ENCODE measurements at places on chromosomes 1 and 21. TPM values are rescaled to one million over a fixed set of nuclear protein-coding genes. Genes with fewer than 3 reads are reported as not detected.

The TMEM201 gene
- 2.6 TPM for total RNA-seq

The USP1 gene
- 25.7 TPM for total RNA-seq

The SH2D2A gene
- 3.4 TPM for total RNA-seq

The GJA4 gene
- total RNA-seq = 1.9 TPM

DNA sequence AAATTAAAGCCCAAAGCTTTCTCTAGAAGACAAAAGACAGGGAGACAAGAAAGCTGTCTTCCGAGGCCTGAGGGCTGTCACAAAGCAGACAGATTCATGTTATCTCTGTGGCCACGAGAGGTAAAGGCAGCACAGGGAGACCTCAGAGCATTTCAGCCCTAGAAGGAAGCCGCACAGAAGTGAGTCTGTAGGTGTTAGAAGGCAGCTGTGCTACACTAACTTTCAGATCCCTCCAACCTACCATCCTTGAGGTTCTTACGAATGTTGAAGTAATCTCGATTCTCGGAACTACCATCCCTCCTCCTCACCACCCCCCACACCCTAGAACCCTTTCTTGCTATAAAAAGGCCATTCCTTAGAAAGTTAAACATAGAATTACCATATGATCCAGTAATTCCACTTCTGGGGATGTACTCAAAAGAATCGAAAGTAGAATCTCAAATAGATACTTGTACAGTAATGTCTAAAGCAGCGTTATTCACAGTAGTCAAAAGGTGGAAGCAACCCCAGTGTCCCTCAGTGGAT is 21.5 kb upstream of the LYST start:
- no peak for DNase-seq
- no peaks in the 10 kb centered on the region for H3K36me3 ChIP-seq
- H3K4me1 ChIP-seq = no peaks in the 10 kb centered on the region
- no peak overlapping the region for H3K27ac ChIP-seq
- no peaks in the 10 kb centered on the region for H3K27me3 ChIP-seq
- H3K4me3 ChIP-seq = no peak overlapping the region

GRCh38 chr21:35338281-35338680 is 289.2 kb upstream of the RUNX1 start:
- H3K27me3 ChIP-seq = no peaks in the 10 kb centered on the region
- H3K27ac ChIP-seq = no peak overlapping the region
- no peak for DNase-seq
- no peaks in the 10 kb centered on the region for H3K4me1 ChIP-seq
- no peak overlapping the region for H3K4me3 ChIP-seq

DNA sequence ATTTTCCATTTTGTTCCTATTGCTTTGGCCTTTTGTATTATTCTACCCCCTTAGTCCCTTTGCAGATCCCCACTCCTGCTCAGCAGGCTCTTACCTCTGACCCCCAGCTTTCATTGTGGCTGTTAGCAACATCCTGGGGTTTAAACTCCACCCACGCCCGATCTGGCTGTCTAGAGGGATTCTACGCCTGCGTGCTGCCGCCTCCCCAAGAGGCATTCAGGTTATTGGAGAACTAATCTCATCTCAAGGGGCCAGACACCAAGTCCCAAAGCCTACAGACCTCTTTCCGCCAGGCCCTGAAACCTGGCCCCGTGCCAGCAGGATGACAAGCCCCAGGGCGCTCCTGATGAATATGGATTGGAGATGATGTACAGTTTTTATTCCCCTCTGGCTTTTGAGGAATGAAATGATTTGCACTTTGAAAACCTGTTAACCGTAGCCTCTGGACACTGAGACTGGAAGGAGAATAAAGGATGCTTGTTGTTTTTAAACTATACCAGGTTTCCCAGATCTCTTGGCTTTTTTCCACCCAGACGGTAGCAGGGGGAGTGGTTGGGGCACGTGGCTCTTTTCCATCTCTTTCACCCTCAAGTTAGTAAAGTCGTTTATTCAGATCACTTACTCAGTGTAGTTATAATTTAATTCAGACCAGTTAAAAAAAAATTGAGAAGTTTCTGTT is 14.5 kb upstream of the IKBKE start:
- no peaks in the 10 kb centered on the region for H3K36me3 ChIP-seq
- H3K27ac ChIP-seq = no peak overlapping the region
- peaks cover 17% of the 10 kb centered on the region for H3K4me1 ChIP-seq
- H3K27me3 ChIP-seq = no peaks in the 10 kb centered on the region

GRCh38 chr1:161039154-161039545 is 386 bp upstream of the TSTD1 start:
- H3K4me3 ChIP-seq = peak overlapping the region; percentile 44
- H3K36me3 ChIP-seq = no peaks in the 10 kb centered on the region
- H3K27ac ChIP-seq = peak overlapping the region; percentile 92
- DNase-seq = no peak
- no peaks in the 10 kb centered on the region for H3K27me3 ChIP-seq

DNA sequence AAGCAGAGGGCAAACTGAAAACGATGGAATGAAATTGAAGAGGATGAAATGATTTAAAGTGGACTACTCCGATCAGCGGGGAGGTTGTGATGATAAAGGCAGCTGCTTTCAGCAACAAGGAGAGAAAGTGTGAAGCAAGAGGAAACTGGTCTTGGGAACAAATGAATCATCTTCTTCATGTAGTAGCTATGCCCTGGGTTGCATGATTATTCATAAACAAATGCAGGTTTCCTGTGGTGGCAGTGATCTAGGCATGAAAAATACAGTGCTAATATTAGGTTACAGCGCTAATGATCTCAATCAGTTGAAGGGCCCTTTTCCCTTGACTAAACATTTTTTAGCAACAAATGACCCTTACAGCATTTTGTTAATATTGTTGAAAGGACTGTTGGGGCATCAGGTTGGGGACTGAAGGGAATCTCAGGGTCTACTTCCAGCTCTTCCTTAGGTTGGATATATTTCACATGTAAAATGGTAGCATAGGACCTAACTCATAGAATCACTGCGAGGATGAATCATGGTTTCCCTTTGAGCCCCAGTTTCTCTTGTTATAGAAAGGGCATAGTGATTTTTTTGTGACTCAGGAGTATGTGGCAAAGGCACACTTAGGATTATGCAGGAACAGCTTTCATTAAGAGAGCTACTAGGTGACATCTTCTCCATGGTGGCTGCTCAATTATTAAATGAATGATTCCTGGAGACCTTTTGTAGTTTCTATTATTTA is 1.9 kb upstream of the ZFYVE9 start:
- no peaks in the 10 kb centered on the region for H3K27me3 ChIP-seq
- H3K4me1 ChIP-seq = peaks cover 12% of the 10 kb centered on the region
- H3K36me3 ChIP-seq = no peaks in the 10 kb centered on the region

DNA sequence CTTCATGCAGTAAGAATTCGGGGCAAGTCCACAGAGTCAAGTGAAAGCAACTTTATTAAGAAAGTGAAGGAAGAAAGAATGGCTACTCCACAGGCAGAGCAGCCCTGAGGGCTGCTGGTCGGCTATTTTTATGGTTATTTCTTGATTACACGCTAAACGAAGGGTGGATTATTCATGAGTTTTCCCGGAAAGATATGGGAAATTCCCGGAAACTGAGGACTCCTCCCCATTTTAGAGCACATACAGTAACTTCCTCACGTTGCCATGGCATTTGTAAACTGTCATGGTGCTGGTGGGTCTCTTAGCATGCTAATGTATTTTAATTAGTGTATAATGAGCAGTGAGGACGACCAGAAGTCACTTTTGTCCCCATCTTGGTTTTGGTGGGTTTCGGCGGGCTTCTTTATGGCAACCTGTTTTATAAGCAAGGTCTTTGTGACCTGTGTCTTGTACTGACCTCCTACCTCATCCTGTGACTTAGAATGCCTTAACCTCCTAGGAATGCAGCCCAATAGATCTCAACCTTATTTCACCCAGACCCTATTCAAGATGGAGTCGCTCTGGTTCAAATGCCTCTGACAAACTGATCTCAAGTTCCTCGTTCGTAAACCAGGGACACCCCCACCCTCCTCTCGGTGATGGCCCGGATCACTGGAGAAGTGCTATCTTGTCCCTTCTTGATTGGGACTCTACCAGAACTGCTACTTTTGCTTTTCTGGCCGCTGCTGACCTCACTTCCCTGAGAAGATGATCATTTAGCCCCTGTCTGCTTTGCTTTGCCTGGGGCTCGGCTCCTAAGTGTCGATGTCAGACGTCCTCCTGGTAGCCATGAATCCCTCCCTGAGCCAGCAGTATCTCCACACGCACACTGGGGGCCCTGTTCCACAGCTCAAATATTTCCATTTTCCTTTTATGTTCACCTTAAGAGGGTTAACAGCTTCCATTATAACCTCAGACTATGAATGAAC is 48.8 kb downstream of the CLSTN1 start:
- H3K4me1 ChIP-seq = no peaks in the 10 kb centered on the region
- no peak overlapping the region for H3K27ac ChIP-seq
- no peak for DNase-seq
- no peaks in the 10 kb centered on the region for H3K27me3 ChIP-seq
- no peak overlapping the region for H3K4me3 ChIP-seq

GRCh38 chr1:157371826-157372225 is 180.5 kb downstream of the FCRL5 start:
- no peak for DNase-seq
- no peaks in the 10 kb centered on the region for H3K27me3 ChIP-seq
- H3K36me3 ChIP-seq = no peaks in the 10 kb centered on the region
- no peak overlapping the region for H3K4me3 ChIP-seq

DNA sequence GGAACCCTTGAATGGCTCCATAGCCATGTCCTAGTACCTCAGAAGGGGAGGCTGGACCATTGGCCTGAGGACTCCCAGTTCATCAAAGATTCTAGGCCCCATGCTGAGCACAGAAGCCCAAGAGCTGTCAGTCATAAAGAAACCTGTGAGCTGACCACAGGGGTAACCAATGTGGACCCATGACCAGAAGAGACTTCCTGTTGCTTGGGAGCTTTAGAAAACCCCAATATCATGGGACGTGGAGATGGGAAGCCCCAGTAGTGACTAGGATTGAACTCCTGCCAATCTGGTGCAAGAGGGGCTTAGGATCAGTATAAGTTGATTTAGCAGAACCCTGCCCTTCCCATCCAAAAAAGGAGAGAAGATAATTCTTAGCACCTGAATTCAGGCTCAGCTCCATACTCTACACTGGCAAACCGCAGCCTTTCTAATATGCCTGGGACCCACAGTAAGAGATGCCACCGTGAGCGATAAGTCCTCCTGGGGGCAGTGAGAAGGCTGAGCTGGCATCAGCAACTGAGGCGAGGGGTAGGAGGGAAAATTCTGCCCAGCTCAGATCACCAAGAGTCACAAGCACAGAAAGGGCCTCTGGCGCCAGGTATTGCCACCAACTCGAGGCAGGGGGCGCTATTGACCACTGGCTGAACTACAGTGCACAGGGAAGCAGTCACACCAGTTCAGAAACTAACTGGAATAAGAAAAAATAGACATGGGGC is 108.9 kb downstream of the CAPN8 start:
- H3K4me3 ChIP-seq = no peak overlapping the region
- H3K27ac ChIP-seq = no peak overlapping the region
- no peaks in the 10 kb centered on the region for H3K36me3 ChIP-seq
- H3K27me3 ChIP-seq = no peaks in the 10 kb centered on the region
- DNase-seq = peak; percentile 71

GRCh38 chr1:25208561-25209222 is 23.6 kb downstream of the SYF2 start:
- peaks cover 5% of the 10 kb centered on the region for H3K4me1 ChIP-seq
- H3K4me3 ChIP-seq = no peak overlapping the region
- H3K27me3 ChIP-seq = peaks cover 3% of the 10 kb centered on the region
- DNase-seq = no peak
- peak overlapping the region; percentile 53 for H3K27ac ChIP-seq

DNA sequence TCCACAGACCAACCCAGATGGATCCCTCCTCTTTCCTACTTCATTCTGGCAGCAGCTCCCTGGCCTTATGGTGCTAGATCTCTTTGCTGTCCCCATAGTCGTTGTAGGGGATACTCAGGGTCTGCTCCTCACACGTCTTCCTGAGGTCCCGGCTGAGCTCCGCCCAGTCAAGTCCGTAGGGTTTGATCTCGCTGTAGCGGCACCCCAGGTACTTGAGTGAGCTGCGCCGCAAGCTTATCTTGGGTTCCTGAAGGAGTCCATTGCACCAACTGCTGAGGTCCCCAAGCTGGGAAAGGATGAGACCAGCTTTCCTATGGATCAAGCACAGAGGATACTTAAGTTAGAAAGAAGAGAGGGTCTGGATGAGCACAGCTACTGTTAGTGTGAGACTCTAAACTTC is 300.3 kb downstream of the ASTN1 start:
- no peaks in the 10 kb centered on the region for H3K27me3 ChIP-seq
- no peak for DNase-seq
- no peaks in the 10 kb centered on the region for H3K36me3 ChIP-seq
- no peak overlapping the region for H3K4me3 ChIP-seq

DNA sequence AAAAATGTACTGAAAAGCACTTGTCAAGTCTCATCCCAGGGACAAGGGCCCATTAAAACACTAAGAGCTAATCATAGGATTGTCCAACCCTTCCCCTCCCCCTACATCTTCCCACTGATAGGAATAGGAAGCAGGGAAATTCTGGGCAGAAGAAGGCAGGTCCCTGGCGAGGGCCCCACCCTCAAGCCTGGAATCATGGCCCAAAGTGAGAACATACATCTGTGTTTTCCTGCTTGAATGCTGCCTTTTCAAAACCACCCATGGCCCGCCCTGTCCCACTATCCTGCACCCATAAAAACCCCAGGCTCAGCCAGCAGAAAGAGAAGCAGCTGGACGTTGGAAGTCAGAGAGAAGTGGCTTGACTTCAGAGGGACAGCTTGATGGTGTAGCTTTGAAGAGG is 4.8 kb downstream of the DNAI4 start:
- H3K27ac ChIP-seq = peak overlapping the region; percentile 95
- no peak overlapping the region for H3K4me3 ChIP-seq
- H3K4me1 ChIP-seq = peaks cover 67% of the 10 kb centered on the region

DNA sequence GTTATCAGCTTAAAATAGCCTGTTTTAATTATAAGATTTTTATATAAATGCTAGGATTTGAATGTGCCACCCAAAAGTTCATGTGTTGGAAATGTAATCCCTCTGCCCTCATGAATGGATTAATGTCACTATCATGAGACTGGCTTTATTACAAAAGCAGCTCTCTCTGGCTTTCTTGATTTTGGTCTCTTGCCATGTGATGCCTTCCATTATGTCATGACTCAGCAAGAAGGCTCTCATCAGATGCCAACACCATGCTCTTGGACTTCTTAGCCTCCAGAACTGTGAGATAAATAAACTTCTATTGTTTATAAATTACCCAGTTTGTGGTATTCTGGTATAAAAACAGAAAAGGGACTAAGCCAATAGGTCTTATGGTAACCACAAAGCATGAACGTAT is 6.9 kb upstream of the PRSS38 start:
- DNase-seq = no peak
- no peaks in the 10 kb centered on the region for H3K36me3 ChIP-seq
- H3K4me1 ChIP-seq = no peaks in the 10 kb centered on the region
- H3K27ac ChIP-seq = no peak overlapping the region
- H3K27me3 ChIP-seq = peaks cover 9% of the 10 kb centered on the region

- no peaks in the 10 kb centered on the region for H3K36me3 ChIP-seq
- no peak overlapping the region for H3K27ac ChIP-seq
- no peak overlapping the region for H3K4me3 ChIP-seq
- peak; percentile 87 for DNase-seq
- peaks cover 6% of the 10 kb centered on the region for H3K4me1 ChIP-seq
Observed at GRCh38 chr1:3668585-3669300, 16.4 kb downstream of the TP73 start.

DNA sequence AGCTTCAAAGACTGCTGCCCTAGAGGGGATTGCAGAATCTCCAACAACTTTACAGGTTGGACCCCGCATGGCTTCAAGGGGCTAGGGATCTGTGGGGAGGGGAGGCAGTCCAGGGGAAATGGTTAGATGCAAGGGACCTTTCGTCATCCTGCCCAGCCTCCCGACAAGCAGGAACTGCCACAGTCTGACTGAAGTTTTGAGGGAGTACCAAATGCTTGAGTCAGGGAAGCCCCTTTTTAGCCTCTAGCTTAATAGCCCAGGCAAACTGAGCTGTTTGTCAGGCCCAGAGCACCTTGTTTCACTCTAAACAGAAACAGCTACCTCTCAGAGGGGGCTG is 1.1 kb downstream of the TOR3A start:
- no peaks in the 10 kb centered on the region for H3K36me3 ChIP-seq
- peaks cover 30% of the 10 kb centered on the region for H3K4me1 ChIP-seq
- DNase-seq = no peak
- no peaks in the 10 kb centered on the region for H3K27me3 ChIP-seq
- peak overlapping the region; percentile 94 for H3K27ac ChIP-seq
